Esophagus mucosa (tissue), 1 donor: ENCODE measurements at places on chromosomes 6 and 20. TPM values are rescaled to one million over a fixed set of nuclear protein-coding genes. Genes with fewer than 3 reads are reported as not detected.

DNA sequence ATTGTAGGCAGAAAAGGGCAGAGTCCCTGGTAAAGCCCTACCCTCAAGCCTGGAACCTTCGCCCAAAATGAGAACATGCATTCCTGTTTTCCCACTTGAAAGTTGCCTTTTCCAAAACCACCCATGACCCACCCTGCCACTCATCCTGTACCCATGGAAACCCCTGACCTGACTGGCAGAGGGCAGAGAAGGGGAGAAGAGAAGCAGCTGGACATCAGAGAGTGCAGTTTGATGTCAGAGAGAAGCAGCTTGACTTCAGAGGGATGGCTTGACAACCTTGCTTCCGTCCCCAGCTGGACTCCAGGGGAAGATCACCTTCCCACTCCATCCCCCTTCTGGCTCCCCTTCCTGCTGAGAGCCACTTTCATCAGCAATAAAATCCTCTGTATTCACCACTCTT is 123.6 kb upstream of the SHLD1 start:
- no peak for ATAC-seq

GRCh38 chr20:63183422-63184146 is 32.3 kb downstream of the YTHDF1 start:
- ATAC-seq = peak; percentile 54

ADGB gene
- not detected for total RNA-seq

POLR1H gene
- 33.1 TPM for total RNA-seq

PCED1A gene
- total RNA-seq = 16.5 TPM

TRIM10 gene
- total RNA-seq = not detected
